ENCODE measurements at places on chromosomes 3 and 15. TPM values are rescaled to one million over a fixed set of nuclear protein-coding genes. Genes with fewer than 3 reads are reported as not detected.

CCNB2 gene
- 1.1 TPM for total RNA-seq

DNA sequence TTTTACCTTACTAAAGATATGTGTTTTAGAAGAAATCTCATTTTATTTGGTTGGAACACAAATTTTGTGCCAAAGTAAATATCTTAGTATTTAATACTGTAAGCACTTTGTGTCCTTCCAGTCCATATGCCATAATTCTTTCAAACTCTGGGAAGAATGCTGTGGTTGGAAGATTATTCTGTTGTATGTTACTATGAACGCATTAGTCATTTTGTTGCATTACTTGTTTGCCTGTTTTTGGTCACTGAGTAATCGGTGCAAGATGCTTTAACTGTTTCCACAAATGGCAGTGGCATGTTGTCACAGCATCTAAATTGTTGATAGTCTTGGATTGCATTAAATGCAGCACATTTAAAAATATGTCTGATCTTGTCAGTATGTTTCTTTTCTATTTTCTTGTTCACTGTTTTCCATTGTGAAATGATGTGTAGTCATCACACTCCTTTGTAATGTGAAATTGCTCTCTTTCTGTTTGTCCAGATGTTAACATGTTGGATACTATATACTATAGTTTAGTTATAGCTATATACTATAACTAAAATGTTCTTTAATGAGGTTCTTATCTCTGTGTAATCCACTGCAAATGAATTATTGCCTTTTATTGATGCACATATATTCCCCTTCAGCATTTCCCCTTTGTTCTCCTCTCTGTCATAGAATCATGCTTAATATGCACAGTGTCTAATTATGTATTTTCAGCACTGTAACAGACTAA, 89.9 kb upstream of the FLNB start:
- H3K36me3 ChIP-seq: peaks cover 50% of the 10 kb centered on the region
- no peaks in the 10 kb centered on the region for H3K4me1 ChIP-seq
- no peak for DNase-seq
- no peaks in the 10 kb centered on the region for H3K27me3 ChIP-seq
- H3K27ac ChIP-seq: no peak overlapping the region

CACNA2D2 gene
- 4.1 TPM for total RNA-seq

- no peak overlapping the region for H3K27ac ChIP-seq
- H3K4me3 ChIP-seq: no peak overlapping the region
- H3K4me1 ChIP-seq: no peaks in the 10 kb centered on the region
- H3K36me3 ChIP-seq: no peaks in the 10 kb centered on the region
Observed at GRCh38 chr15:68484220-68484619, 52.3 kb upstream of the ITGA11 start.

GRCh38 chr3:257826-258225, 61.3 kb downstream of the CHL1 start:
- H3K27me3 ChIP-seq: no peaks in the 10 kb centered on the region
- no peak for DNase-seq
- H3K27ac ChIP-seq: no peak overlapping the region
- H3K4me3 ChIP-seq: no peak overlapping the region

FAM219B gene
- total RNA-seq: 64.7 TPM

KBTBD13 gene
- not detected for total RNA-seq

GRCh38 chr15:25087137-25087536, 132.3 kb downstream of the SNRPN start:
- H3K4me1 ChIP-seq: no peaks in the 10 kb centered on the region
- H3K27me3 ChIP-seq: no peaks in the 10 kb centered on the region
- peaks cover 75% of the 10 kb centered on the region for H3K36me3 ChIP-seq
- no peak overlapping the region for H3K27ac ChIP-seq
- DNase-seq: no peak
- no peak overlapping the region for H3K4me3 ChIP-seq

SLC22A14 gene
- not detected for total RNA-seq

BCHE gene
- total RNA-seq: not detected
